ENCODE measurements at places on chromosomes 13 and 19. TPM values are rescaled to one million over a fixed set of nuclear protein-coding genes. Genes with fewer than 3 reads are reported as not detected.

Gene PGLYRP1
- 3.0 TPM for total RNA-seq

Gene CGB3
- total RNA-seq: not detected

DNA sequence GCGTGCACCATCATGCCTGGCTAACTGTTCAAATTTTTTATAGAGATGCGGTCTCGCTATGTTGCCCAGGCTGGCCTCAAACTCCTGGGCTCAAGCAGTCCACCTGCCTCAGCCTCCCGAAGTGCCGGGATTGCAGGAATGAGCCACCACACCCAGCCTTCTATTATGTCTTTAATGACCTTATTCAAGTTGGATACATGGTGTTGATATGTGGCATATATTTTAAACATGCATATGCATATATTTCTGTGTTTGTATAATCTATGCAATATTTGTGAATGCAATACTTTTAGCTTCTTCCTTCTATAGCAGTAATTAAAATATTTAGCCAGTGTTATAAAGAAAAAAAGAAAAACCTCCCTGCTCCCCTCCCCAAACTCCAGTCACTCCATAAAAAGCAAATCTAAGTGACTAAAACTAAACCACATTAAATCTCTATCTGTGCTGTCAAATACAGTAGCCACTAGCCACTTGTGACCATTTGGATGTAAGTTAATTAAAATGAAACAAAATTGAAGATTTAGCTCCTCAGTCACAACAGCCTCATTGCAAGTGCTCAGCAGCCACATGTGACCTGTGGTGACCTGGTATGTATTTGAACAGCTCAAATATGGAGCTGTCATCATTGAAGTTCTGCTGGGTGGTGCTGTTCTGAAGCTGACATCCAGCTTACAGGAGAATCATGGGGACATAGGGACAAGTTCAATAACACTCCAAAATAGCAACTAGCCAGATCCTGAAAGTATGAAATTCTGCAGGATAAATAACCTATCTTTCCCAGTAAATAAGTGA is 27.4 kb downstream of the FCGBP start:
- DNase-seq: no peak

- no peak for DNase-seq
Observed at GRCh38 chr19:29187676-29188075, 25.3 kb downstream of the UQCRFS1 start.

DNA sequence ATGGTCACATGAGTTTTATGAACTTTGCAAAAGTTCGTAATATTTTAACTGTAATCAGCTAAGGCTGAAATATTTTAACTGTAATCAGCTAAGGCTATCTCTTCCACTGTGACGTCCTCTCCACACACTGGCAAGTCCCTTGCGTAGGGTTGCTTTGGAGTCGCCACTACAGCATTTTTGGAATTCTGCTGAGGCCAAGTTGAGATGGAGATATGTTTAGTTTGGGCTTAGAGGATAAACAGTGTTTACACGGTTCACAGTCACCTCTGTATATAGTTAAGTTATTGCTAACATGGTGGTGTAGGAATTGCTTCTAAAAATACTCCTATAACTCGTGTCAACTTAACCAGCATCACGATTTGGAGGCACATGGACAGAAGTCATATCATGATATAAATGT is 143.6 kb upstream of the SERP2 start:
- DNase-seq: no peak
